ENCODE measurements at places on chromosomes 1 and 21. TPM values are rescaled to one million over a fixed set of nuclear protein-coding genes. Genes with fewer than 3 reads are reported as not detected.

The GNAT2 gene
- not detected for polyA plus RNA-seq

GRCh38 chr21:29423099-29423870 is 124.6 kb downstream of the BACH1 start:
- H3K27ac ChIP-seq: no peak overlapping the region
- DNase-seq: no peak
- H3K4me1 ChIP-seq: no peaks in the 10 kb centered on the region

DNA sequence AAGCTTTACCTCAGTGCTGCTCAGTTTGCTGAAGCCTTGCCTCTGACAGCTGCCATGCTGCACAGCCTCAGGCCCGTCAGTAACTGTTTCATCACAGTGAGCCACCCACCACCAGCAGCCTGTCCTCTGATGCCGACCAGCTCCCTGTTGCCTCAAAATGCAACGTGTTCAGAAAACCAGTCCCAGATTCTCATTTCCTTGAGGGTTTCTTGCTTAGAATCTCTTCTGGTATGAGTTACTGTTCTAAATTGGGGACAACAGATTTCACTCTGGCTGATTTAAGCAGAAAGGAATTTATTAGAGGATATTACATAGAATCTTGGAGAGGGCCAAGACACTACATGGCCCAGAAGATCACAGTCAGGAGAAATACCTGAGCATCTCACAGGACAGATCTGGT is 11.0 kb downstream of the UBL4B start:
- H3K27me3 ChIP-seq: no peaks in the 10 kb centered on the region
- H3K4me1 ChIP-seq: no peaks in the 10 kb centered on the region
- H3K27ac ChIP-seq: no peak overlapping the region

DNA sequence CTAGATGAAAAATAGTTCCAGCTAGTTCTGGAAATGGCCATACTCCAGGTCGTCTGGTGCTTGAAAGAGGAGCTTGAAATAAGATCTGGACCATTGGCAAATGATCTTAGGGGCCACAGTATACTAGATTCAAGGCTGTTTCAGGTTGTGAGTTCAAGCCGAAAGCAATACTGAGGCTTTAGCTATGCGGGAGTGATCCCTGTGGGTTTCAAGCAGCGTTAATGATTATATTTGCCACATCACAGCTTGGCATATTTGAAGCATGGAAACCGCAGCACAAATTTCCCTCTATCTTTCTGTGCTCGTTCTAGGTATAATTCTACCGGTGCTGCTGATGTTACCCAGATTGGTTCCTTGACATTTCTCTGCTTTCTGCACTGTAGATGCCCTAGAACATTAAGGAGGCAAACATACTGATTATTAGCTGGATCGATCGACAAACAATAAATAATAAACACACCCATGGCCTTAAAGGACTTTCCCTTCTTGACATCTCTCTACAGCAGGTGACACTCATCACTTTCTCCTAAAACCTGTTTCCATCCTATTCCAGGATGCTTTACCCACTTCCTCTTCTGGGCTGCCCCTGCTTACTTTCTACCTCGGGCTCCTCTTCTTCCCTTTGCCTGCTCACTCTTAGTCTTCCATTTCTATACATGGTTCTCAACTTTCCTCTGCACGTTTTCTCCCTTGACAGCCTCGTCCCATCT is 40.6 kb upstream of the LYST start:
- no peaks in the 10 kb centered on the region for H3K4me1 ChIP-seq
- no peak for DNase-seq
- H3K27me3 ChIP-seq: no peaks in the 10 kb centered on the region

DNA sequence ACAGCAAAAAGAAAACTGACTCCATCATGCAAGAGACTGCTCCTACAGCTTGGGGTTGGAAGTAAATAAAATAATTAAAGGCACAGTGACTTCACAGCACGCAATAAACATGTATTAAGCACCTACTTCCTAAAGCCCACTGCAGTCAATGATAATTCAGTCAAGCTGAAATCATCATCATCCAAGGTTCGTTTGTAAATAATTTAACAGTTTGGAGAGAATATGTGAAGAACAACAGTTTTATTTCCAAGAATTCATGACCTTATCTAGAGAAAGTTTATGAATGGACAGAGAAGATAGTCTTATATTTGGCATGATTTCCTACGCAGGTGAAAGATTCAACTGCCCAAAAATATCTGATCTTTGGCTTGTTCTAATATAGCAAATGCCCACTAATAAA is 86.8 kb downstream of the SMYD3 start:
- no peaks in the 10 kb centered on the region for H3K4me1 ChIP-seq
- DNase-seq: no peak
- no peak overlapping the region for H3K4me3 ChIP-seq

DNA sequence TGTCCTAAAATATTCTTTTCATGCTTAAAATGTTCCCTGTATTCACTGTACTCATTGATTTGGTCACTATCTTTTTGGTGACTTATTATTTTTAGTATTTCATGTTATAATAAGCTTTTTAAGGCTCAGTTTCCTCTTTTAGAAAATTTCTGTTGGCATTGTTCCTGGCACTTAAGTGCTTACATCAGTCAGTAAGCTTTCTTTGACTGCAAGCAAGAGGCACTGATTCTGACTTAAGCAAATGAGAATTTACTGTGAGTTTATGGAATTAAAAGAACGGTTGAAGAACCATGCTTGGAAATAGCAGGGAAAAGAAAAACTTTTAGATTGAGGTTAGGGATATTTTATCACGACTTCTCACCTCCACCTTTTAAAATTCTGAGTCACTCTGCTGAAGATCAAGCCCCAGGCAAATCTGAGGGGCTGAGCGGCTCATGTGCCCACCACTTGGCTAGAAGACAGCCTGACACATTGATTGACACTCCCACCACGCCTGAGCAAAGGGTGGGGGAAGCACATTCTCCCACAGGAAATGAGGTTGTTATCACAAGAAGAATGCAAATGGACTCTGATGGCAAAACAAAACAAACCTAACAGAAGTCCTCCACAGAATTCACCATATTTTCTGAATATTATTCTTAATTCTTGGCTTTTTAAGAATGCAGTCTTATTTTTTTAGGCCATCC is 102.8 kb downstream of the KCTD3 start:
- H3K36me3 ChIP-seq: no peaks in the 10 kb centered on the region
- no peaks in the 10 kb centered on the region for H3K4me1 ChIP-seq
- no peaks in the 10 kb centered on the region for H3K27me3 ChIP-seq

DNA sequence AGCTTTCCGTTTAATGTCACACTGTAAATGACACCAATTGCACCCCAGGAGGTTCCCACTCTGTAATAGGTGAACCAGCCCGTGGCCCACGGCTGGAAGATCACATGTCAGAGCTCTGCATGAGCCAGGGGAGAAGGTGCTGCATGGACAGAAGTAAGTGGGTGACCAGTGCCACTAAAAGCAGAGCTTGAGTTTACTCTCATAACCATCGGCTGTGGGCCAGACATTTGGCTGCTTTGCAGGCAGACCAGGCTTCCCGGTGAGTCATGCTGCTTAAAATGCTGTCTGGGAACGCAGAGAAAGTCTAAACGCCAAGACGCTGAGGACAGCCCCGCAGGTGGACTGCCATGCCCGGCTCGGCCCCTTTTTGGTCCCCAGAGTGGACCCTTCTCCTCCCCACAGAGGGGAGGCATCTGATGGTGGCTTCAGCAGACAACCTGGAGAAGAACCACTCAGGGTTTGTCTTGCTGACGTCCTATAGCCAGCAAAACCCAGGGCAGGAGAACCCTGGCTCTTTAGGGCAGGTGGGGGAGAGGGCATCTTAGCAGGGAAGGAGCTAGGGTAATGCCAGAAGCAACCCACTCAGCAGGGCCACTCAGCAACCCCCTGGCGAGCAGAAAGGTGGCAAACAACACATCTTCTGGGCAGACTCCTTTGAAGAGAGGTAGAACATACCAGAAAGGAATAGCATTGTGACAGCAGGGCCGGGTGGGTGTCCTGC is 7.3 kb downstream of the KIAA2013 start:
- H3K27ac ChIP-seq: no peak overlapping the region
- H3K4me3 ChIP-seq: no peak overlapping the region
- peaks cover 31% of the 10 kb centered on the region for H3K36me3 ChIP-seq
- H3K4me1 ChIP-seq: peaks cover 25% of the 10 kb centered on the region

The SLC2A5 gene
- not detected for polyA plus RNA-seq

- H3K27ac ChIP-seq: no peak overlapping the region
- H3K27me3 ChIP-seq: no peaks in the 10 kb centered on the region
- no peak for DNase-seq
- H3K36me3 ChIP-seq: no peaks in the 10 kb centered on the region
Observed at GRCh38 chr1:201565771-201566528, 27.0 kb downstream of the NAV1 start.

GRCh38 chr1:81345110-81345509 is 455.6 kb upstream of the ADGRL2 start:
- DNase-seq: no peak
- no peak overlapping the region for H3K4me3 ChIP-seq
- H3K36me3 ChIP-seq: no peaks in the 10 kb centered on the region
- H3K27ac ChIP-seq: no peak overlapping the region
- H3K4me1 ChIP-seq: no peaks in the 10 kb centered on the region

The PTPN7 gene
- 50.5 TPM for polyA plus RNA-seq

The KIRREL1 gene
- polyA plus RNA-seq: not detected

DNA sequence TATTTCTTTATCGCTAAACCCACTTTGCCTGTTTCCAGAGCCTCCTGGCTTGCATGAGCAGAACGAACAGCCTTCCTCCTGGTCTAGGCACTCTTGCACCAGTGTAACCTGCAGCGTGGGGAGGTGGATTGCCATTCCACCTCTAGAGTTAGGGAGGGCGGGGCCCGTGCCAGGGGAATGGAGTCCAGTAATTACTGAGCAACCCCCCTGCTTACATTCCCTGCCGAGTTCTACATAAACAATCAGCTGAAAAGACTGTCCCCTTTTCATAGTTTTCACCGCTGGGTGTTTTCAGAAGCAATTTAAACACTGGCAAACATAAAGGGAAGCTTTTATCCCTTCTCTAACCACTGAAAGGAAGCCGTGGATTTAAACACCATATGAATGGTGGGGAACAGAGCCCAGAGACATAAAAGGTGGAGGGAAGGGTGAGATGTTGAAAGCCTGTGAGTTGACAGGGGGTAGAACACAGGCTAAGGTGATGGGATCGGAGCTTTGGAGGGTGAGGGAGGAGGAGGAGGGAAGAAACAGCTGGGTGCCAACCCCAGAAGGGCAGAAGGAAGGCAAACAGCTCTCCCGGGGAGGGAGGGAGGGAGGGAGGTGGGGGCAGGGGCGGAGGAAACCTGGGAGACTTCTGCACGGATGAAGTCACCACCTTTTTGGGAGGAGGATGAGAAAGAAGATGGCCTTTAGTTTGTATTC is 68.0 kb upstream of the WDR26 start:
- no peak overlapping the region for H3K27ac ChIP-seq
- DNase-seq: no peak
- H3K4me3 ChIP-seq: no peak overlapping the region
- H3K36me3 ChIP-seq: no peaks in the 10 kb centered on the region

The ETNK2 gene
- polyA plus RNA-seq: 3.9 TPM
